ENCODE measurements at places on chromosomes 2 and 18.
A peak's percentile ranks its signal among the peaks of the same experiment; 100 is the strongest.

GRCh38 chr18:12630136-12630535, 27.8 kb downstream of the SPIRE1 start:
- no peaks in the 10 kb centered on the region for H3K4me1 ChIP-seq
- DNase-seq, result no peak
- no peak overlapping the region for H3K4me3 ChIP-seq
- no peaks in the 10 kb centered on the region for H3K36me3 ChIP-seq
- H3K27me3 ChIP-seq, result no peaks in the 10 kb centered on the region

- H3K4me3 ChIP-seq, result peak overlapping the region; percentile 27
- DNase-seq, result peak; percentile 2
- peaks cover 3% of the 10 kb centered on the region for H3K27me3 ChIP-seq
- H3K36me3 ChIP-seq, result no peaks in the 10 kb centered on the region
- H3K4me1 ChIP-seq, result peaks cover 18% of the 10 kb centered on the region
- H3K27ac ChIP-seq, result no peak overlapping the region
Measured at GRCh38 chr2:197904446-197904845, 100.1 kb downstream of the PLCL1 start.

DNA sequence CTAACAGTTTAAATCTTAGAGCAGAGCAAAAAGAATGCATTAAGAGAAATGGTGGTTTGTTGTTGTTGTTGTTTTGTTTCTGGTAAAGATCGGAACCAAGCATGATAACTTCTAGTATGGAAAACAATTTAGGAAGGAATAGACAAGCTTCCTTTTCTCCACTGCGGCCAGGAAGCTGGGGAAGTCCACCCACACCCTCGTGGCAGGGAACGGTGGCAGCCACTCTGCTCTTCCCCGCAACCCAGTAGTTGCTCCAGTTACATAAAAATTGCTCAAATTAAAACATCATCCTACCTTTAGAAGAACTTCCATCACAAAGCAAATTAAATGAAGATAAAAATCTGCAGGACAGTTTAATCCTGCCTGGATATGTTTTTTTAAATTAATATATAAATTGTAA, 113.0 kb downstream of the RBMS1 start:
- no peak for DNase-seq
- H3K27ac ChIP-seq, result no peak overlapping the region
- H3K4me1 ChIP-seq, result peaks cover 91% of the 10 kb centered on the region

- peaks cover 35% of the 10 kb centered on the region for H3K4me1 ChIP-seq
- H3K36me3 ChIP-seq, result peaks cover 4% of the 10 kb centered on the region
- no peaks in the 10 kb centered on the region for H3K27me3 ChIP-seq
Measured at GRCh38 chr2:23788100-23788499, 138.8 kb downstream of the ATAD2B start.

DNA sequence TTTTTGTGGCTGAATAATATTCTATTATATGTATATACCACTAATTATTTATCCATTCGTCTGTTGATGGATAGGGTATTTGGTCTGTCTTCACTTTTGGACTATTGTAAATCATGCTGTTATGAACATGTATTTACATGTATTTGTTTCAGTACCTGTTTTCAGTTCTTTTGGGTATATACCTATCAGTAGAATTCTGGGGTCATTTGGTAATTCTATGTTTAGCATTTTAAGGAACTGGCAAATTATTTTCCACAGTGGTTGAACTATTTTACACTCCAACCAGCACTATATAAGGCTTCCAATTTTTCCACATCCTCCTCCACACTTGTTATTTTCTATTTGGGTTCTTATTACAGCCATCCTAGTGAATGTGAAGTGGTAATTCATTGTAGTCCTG, 12.4 kb upstream of the TANK start:
- no peak for DNase-seq
- H3K27ac ChIP-seq, result no peak overlapping the region
- no peak overlapping the region for H3K4me3 ChIP-seq
- no peaks in the 10 kb centered on the region for H3K27me3 ChIP-seq
- H3K36me3 ChIP-seq, result peaks cover 46% of the 10 kb centered on the region

- H3K27me3 ChIP-seq, result peaks cover 5% of the 10 kb centered on the region
- no peak overlapping the region for H3K27ac ChIP-seq
- no peak overlapping the region for H3K4me3 ChIP-seq
- no peak for DNase-seq
Measured at GRCh38 chr2:130135692-130136541, 6.9 kb upstream of the POTEF start.

GRCh38 chr2:101234169-101234938, 18.3 kb upstream of the CNOT11 start:
- no peak for DNase-seq
- peaks cover under 1% of the 10 kb centered on the region for H3K4me1 ChIP-seq
- no peak overlapping the region for H3K27ac ChIP-seq
- no peak overlapping the region for H3K4me3 ChIP-seq

- H3K27ac ChIP-seq, result no peak overlapping the region
- no peak for DNase-seq
- peaks cover 17% of the 10 kb centered on the region for H3K36me3 ChIP-seq
- H3K4me3 ChIP-seq, result no peak overlapping the region
Measured at GRCh38 chr2:239952665-239953417, 72.3 kb downstream of the NDUFA10 start.

DNA sequence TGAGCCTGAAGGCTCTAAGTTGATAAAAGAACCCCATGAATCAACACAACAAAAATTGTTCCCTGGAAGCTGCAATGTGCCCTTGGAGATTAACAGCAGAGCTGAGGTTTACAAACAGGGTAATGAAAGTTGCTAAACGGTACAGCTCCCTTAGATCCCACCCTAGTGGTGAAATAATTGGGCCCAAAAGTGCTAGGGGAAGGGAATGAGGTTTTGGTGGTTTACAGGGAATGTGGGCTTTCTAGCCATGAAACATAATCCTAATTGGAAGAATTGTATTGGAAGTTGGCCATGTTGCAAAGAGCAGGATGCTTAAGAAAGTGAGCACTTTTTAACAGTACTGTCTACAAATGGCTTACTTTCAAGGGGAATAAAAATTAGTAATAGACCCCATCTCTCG, 180.2 kb upstream of the SMIM21 start:
- H3K27ac ChIP-seq, result no peak overlapping the region
- no peak for DNase-seq
- no peak overlapping the region for H3K4me3 ChIP-seq
- H3K27me3 ChIP-seq, result peaks cover 3% of the 10 kb centered on the region

DNA sequence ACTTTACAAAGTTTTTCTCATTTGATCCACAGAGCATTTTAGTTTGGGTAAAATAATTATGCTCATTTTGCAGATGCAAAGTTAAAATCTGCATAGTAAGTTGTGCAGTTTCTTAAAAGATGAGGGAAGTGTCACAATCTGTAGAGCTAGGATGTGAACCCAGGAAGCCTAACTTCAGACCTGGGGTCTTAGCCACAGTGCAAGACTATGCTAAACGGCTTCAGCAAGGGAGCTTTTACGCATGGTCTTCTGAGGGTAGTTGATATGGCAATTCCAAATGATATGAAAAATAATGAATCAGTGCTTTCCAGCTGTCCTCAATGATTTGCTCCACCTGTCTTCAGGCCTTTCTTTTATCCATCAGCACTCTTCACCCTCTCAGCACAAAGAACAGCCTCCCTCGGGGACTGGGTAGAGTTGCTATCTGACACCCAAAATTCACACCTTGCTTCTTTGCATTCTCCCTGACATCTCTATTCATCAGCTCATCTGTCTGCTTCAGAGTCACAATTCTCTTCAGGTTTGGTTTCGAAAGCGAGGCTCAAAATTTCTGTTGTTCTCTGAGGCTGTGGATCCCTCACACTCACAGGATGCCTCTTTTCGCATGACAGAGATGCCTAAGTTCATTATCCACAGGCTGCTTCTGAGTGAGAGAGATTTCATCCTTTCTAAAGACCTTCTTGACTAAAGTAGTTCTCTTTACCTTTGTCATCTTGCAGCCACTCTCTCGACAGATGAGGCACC, 302.5 kb downstream of the NRXN1 start:
- no peaks in the 10 kb centered on the region for H3K27me3 ChIP-seq
- no peak for DNase-seq
- H3K4me3 ChIP-seq, result no peak overlapping the region
- no peak overlapping the region for H3K27ac ChIP-seq
- H3K36me3 ChIP-seq, result no peaks in the 10 kb centered on the region

DNA sequence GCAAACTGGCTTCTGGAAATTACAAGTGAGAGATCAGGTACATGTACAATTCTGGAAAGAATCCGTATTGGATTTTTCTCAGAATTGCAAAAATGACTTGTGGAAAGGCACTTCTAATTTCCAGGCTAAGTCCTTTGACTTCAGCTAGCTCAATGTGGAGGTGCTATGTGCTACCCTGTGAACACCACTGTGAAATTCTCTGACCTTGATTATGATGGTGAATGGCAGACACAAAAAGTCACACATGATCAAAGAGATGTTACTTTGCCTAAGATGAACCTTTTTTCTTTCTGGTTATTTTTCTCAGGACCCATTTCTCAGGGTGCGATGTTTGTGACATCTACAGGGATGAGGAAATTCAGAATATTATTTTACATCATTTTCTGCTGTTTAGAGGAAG, 856.6 kb upstream of the VRK2 start:
- no peak for DNase-seq
- H3K4me1 ChIP-seq, result no peaks in the 10 kb centered on the region
- no peaks in the 10 kb centered on the region for H3K36me3 ChIP-seq
- no peak overlapping the region for H3K27ac ChIP-seq
- H3K27me3 ChIP-seq, result no peaks in the 10 kb centered on the region

- DNase-seq, result no peak
- no peaks in the 10 kb centered on the region for H3K36me3 ChIP-seq
- peaks cover 15% of the 10 kb centered on the region for H3K27me3 ChIP-seq
- H3K4me1 ChIP-seq, result no peaks in the 10 kb centered on the region
- no peak overlapping the region for H3K4me3 ChIP-seq
Measured at GRCh38 chr2:26552641-26553374, 74.9 kb upstream of the OTOF start.

GRCh38 chr2:75553935-75554531, 6.7 kb downstream of the EVA1A start:
- no peak overlapping the region for H3K4me3 ChIP-seq
- H3K4me1 ChIP-seq, result peaks cover 1% of the 10 kb centered on the region
- H3K36me3 ChIP-seq, result no peaks in the 10 kb centered on the region
- H3K27me3 ChIP-seq, result peaks cover 33% of the 10 kb centered on the region
- H3K27ac ChIP-seq, result no peak overlapping the region

GRCh38 chr2:37692711-37693110, 21.3 kb upstream of the CDC42EP3 start:
- H3K27me3 ChIP-seq, result no peaks in the 10 kb centered on the region
- no peak overlapping the region for H3K27ac ChIP-seq
- no peaks in the 10 kb centered on the region for H3K36me3 ChIP-seq
- H3K4me3 ChIP-seq, result no peak overlapping the region

DNA sequence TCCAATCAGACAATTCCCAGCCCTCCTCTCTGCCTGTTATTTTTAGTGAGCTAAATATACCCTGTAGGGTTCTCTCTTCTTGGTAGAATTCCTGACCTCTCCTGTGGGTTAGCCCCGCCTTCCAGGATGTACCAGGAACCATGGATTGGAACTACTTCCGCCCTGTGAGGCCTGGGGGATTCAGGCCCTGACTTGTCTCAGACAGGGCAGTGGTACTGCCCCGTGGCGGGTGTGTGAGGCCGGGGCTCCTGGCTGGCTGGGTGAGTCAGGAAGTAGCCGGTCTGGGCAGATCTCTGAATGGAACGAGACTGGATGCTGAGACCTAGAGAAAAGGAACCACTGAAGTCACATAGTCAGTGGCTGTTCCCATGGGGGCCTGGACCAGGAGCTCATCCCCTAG, 50.5 kb downstream of the DYSF start:
- no peak overlapping the region for H3K4me3 ChIP-seq
- H3K27ac ChIP-seq, result no peak overlapping the region
- no peaks in the 10 kb centered on the region for H3K36me3 ChIP-seq
- no peaks in the 10 kb centered on the region for H3K4me1 ChIP-seq
- peak; percentile 26 for DNase-seq

- peaks cover 2% of the 10 kb centered on the region for H3K4me1 ChIP-seq
- no peaks in the 10 kb centered on the region for H3K36me3 ChIP-seq
- H3K4me3 ChIP-seq, result no peak overlapping the region
- no peak for DNase-seq
- no peaks in the 10 kb centered on the region for H3K27me3 ChIP-seq
- H3K27ac ChIP-seq, result no peak overlapping the region
Measured at GRCh38 chr2:217219164-217219520, 359.3 kb upstream of the TNP1 start.

DNA sequence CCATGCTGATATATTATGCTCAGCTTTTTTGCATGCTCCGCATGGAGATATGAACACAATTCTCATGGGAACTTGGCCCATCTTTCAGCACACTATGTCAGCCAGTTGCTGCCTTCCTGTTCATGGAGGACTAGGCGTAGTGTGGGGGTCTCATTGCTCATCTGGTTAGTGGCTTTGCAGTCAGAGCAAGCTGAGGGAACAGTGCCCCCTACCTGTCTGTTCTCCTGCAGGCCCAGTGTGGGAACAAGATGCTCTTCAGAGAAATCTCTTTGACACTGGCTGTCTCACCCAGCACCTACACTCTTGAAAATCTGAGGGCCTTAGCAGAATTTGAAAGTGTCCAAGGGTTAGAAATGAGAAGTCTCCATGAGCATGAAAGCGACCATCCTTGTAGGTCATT, 47.1 kb downstream of the SPTBN1 start:
- H3K27ac ChIP-seq, result no peak overlapping the region
- no peaks in the 10 kb centered on the region for H3K27me3 ChIP-seq

DNA sequence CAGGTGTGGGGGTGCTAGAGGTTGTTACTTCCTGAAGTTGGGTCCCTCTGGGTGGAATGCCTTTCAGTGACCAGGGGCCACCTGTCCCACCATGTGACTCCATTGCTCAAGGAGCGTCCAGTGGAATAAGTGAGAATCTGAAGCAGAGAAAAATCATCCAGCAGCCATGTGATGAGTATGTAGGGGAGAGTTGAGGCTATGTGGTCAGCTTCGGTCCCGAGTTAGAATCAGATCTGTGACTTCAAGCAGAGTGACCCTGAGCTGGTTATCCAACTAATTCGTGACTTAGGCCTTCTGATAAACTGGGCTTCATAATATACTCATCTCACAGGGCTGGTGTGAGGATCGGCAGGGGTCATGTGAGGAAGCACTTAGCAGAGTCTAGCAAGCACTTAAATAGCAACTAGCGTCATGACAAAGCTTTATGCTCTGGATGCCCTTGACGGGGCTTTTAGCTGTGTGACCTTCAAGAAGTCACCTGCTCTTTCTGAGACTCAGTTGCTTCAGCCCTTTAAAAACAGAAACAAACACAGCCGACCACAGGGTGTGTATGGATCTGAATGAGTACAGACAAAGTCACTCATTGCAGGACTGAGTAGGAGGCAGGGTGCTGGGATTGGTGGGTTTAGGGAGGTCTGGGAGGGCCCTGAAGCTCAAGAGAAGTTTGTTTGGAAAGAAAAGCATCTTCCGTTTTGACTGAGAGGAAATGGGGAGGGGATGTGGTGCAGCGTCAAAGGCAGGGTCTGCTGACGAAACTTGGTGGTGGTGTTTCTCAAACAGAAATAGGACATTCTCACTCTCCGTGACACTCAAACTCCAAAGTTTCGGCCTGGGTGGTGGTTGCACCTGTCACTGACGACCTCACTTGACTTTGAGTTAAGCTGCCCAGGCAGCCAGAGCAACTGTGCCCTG, 264.0 kb upstream of the CXCR4 start:
- H3K4me3 ChIP-seq, result peak overlapping the region; percentile 42
- H3K27ac ChIP-seq, result peak overlapping the region; percentile 98
- DNase-seq, result peak; percentile 55
- peaks cover 25% of the 10 kb centered on the region for H3K4me1 ChIP-seq
- H3K27me3 ChIP-seq, result no peaks in the 10 kb centered on the region

GRCh38 chr2:95376311-95377215, 25.9 kb upstream of the FAHD2A start:
- no peak overlapping the region for H3K27ac ChIP-seq
- H3K36me3 ChIP-seq, result peaks cover 5% of the 10 kb centered on the region
- peaks cover 32% of the 10 kb centered on the region for H3K27me3 ChIP-seq
- no peak overlapping the region for H3K4me3 ChIP-seq

GRCh38 chr18:23548275-23548674, 38.0 kb downstream of the NPC1 start:
- H3K27ac ChIP-seq, result peak overlapping the region; percentile 71
- H3K4me1 ChIP-seq, result no peaks in the 10 kb centered on the region
- H3K4me3 ChIP-seq, result no peak overlapping the region

Data from naive thymus-derived CD8-positive, alpha-beta T cell (primary cell).